ENCODE measurements at places on chromosomes 12 and 14.
A peak's percentile ranks its signal among the peaks of the same experiment; 100 is the strongest.

GRCh38 chr12:55929306-55929791 lies 1.6 kb upstream of the DGKA start:
- DNase-seq: peak; percentile 99

DNA sequence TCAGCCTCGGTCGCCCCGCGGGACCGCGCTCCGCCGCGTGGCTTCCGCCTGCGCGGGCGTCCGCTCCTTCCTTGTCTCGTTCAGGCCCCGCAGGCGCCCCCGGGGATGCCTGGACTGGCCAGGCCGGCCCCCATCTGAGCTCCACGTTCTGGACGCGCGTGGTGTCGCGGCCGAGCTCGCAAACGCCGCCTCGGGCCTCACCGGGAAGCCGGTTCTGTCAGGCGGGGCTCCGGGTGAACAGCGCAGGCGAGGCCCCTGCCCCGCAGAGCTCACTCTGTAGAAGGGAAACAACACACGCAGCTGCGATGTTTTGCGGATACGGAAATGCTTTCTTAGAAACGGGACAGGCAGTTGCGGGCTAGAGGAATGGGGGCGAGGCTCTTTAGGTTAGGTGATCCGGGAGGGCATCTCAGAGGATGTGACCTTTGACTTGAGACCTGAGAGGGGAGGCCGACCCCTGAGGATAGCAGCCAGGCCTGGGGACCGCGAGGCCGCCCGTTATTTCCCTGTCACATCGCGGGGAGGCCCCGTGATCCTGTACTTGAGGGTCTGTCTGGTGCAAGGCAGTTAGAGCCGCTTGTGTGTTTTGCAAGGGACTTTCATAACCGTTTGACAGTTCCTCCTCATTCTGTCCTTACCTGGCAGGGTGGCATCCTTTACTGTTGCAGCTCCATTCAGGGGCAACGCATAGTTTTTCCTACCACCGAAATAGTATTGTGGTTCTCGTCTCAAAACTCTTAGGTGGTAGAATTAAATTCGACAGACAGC lies 584 bp downstream of the VRK1 start:
- peak; percentile 39 for DNase-seq

DNA sequence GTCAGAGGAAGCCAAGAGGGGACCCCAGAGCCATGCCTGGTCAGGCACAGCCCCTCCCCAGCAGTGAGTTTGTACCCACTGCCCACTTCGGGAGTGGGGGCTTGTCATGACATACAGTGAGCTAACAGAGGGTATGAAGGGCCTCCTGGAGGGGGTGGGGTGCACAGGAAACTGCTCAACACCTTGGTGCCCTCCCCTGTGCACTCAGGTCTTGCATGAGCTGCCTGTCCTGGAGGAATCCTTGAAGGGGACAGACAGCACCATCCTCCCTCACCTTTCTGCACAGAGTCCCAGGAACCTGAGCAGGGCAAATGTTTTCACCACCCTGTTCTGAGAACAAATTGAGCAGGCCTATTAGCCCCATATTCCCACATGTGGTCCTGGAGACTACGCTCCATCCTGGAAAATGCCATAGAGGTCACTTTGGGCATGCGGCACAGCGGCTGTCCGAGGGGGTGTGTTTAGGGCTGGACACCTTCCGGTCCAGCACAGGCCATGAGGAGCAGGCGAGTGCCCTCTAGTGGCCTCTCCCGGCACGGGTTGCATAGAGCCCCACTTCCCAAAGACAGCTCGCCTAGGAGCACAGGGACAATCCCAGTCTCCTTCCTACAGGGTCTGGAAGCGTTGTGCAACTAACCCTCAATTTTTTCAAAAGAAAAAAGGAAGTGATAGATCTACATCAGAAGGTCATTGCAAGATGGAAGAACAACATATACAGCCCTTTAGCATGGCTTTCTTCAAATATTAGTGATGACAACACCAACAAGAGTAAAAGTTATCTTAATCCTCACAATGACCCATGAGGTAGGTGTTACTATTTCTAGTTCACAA lies 31.9 kb upstream of the ZFP36L1 start:
- no peak for DNase-seq

GRCh38 chr12:46379352-46379751 lies 6.8 kb upstream of the SLC38A2 start:
- DNase-seq: no peak

GRCh38 chr12:43893670-43894069 lies 57.8 kb downstream of the TMEM117 start:
- no peak for DNase-seq

- DNase-seq: no peak
Observed at GRCh38 chr12:82596483-82596882, 90.2 kb upstream of the TMTC2 start.

DNA sequence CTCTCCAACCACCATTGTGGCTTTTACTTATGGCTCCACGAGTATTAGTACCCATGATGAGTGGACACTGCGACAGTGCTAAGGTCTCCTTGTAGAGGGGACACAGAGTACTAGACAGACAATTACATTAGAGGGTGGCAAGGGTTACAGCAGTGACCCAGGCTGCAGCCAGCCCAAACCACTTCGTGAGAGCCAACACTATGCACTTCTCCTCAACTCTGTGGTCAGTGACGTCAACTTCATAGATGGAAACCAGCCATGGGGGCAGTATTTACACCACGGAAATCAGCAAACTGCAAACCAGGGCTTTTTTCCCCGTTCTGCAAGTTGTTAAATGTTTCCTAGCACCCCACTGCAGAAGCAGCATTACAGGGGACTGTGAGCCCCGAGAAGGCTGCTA lies 61.6 kb upstream of the ZFP36L1 start:
- DNase-seq: no peak

- no peak for DNase-seq
Observed at GRCh38 chr12:69435644-69436043, 34.5 kb upstream of the FRS2 start.

GRCh38 chr12:119576118-119576810 lies 17.3 kb upstream of the TMEM233 start:
- no peak for DNase-seq

DNA sequence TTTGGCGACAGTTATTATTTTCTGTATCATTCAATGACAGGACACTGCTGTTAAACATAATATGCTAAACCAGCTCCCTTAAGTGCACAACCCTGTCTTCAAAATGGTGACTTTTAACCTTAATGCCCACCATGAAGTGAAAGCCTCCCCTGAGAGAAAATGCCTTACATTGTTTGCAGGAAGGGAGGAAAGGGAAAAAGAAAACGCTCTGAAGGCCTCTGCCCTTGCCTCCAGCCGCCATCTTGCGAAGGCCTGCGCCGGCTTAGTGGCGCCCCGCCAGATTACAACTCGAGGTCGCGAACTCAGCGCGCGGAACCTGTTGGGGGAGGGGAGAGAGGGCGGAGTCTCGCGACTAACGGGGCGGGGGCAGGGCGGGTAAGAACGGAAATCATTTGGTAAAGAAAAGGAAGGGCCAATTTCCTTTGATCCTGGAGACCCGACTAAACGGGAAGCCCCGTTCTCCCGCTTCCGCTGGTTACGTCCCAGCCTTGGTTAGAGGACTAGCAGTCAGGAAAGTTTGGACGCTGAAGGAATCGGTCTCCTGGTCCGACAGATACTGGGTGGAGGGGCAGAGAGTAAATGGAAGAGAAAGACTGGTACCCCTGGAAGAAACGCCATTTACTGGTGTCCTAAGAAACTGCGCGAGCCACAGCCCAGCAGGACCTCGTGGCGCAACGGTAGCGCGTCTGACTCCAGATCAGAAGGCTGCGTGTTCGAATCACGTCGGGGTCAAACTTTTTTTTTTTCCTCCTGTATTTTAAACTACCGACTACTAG lies 11.6 kb upstream of the TMPO start:
- peak; percentile 93 for DNase-seq

DNA sequence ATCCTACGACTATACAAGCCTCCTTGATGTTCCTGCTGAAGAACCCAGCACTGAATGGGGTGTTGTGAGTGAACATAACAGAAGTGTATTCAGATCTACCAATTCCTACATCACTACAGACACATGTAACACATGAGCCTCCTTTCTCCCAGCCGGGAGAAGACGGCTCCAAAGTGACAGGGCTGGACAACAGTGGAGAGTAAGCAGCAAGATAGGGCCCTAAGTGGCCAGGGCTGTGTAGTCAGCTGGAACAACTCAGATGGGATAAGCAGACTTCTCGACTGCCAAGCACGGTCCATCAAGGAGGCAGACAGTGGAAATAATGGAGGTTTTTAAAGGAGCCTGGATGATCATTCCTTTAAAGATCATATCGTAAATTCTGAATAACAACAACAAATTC lies 73.5 kb downstream of the TTC7B start:
- DNase-seq: no peak

DNA sequence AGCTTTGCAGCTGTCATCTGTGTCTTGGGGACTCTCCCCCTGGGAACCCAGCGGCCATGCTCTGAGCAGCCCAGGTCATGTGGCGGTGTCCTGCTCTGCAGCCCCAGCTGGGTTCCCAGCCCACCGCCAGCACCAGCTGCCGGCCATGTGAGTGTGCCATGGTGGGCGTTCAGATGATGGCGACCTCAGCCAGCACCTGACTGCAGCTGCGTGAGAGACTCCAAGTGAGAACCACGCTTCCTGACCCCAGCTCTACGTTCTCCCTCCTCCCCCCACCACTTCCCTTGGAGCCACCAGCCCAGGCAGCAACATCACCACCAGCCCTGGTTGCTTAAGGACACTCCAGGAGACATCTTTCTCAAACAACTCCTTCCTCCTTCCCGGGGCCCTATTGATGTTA lies 68.8 kb downstream of the SLC24A4 start:
- no peak for DNase-seq

- no peak for DNase-seq
Observed at GRCh38 chr14:20645481-20645880, 4.0 kb upstream of the OR6S1 start.

GRCh38 chr14:90301122-90301521 lies 30.6 kb downstream of the NRDE2 start:
- no peak for DNase-seq

DNA sequence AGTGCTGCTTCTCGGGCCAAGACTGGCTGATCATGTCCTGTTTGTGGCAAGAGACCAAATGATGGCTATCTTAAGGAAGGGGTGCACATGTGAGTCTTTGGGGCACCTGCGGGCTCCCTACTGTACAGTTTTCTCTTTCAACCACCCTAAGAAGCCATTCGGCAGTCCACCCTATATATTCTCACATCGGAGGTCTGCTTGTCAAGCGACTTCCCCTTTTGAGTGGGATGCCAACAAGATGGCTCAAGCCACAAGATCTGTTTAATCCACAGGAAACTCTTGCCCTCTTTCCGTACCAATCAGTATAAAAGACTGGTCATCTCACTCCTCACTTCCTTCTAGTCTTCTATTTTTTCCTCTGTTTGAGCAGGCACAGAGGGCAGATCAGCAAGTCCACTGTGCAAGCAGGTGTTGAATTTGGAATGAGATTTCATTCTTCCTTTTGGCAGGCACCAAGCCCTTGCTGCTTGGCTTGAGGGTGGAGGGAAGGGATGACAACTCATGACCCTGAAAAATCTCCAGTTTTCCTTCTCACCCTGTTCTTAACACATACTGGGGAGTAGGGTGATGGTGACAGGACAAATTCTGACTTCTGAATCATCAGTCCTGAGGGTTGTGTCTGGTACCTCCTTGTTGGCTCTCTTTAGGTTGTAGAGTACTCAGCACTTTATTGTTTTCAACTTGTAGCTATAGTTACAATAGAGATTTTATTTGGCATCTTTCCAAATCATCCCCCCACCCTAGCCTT lies 17.6 kb downstream of the LACRT start:
- no peak for DNase-seq

GRCh38 chr14:80996049-80996901 lies 40.9 kb downstream of the TSHR start:
- DNase-seq: no peak

DNA sequence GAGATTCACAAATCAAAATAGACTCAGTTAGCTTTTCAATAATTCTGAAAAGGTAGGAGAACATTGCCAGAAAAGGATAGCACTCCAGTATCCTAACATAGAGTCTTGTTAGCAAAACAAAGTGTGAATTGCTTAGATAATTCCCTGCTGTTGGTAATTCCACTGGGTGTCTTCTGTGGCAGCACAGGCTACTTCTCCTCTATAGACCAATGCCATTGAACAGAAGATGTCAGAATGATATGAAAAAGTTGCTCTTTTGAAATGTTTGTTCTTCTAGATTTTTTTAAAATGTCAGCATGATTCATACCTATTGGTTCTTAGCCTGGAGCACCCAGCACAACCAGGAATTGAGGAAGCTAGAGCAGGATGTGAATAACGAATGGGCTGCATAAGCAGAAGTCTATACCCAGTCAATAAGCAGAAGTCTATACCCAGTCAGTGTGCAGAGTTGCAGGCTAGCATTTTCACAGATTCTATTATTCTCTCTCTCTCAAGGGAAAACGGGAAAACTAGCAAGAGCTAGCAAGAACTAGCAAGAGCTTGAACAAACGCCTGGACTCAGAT lies 112.8 kb downstream of the SYT1 start:
- DNase-seq: no peak

DNA sequence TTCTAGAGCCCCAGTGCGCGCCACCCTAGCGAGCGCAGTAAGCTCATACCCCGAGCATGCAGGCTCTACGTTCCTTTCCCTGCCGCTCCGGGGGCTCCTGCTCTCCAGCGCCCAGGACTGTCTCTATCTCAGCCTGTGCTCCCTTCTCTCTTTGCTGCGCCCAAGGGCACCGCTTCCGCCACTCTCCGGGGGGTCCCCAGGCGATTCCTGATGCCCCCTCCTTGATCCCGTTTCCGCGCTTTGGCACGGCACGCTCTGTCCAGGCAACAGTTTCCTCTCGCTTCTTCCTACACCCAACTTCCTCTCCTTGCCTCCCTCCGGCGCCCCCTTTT lies 791 bp downstream of the TMEM233 start:
- DNase-seq: no peak

- DNase-seq: no peak
Observed at GRCh38 chr12:94182986-94183707, 34.8 kb downstream of the PLXNC1 start.

Data from Jurkat, Clone E6-1 (cell line).